ENCODE measurements at places on chromosomes 13 and 19.

GRCh38 chr13:76971851-76972829, 19.7 kb upstream of the CLN5 start:
- DNase-seq: no peak

DNA sequence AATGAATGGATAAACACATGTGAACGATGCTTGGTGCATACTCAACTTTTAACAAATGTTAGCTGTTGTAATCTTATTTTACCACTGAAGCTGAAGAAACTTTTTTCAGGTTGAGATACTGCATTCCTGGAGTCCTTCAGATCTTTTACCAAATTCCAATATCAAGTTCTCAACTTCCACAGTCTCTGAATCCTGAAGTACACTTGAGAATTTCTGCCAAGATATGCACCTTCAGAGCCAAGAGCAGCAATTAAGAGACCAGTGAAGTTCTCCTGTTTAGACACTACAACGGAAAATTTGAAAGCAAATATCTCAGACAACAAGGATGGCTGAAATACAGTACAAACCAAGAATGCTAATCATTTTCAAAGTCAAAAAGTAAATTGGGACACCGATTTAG, 84.6 kb upstream of the MTIF3 start:
- no peak for DNase-seq

- no peak for DNase-seq
Observed at GRCh38 chr13:74560325-74560724, 426.1 kb upstream of the KLF12 start.

GRCh38 chr13:98847780-98848179, 95.3 kb upstream of the SLC15A1 start:
- no peak for DNase-seq

DNA sequence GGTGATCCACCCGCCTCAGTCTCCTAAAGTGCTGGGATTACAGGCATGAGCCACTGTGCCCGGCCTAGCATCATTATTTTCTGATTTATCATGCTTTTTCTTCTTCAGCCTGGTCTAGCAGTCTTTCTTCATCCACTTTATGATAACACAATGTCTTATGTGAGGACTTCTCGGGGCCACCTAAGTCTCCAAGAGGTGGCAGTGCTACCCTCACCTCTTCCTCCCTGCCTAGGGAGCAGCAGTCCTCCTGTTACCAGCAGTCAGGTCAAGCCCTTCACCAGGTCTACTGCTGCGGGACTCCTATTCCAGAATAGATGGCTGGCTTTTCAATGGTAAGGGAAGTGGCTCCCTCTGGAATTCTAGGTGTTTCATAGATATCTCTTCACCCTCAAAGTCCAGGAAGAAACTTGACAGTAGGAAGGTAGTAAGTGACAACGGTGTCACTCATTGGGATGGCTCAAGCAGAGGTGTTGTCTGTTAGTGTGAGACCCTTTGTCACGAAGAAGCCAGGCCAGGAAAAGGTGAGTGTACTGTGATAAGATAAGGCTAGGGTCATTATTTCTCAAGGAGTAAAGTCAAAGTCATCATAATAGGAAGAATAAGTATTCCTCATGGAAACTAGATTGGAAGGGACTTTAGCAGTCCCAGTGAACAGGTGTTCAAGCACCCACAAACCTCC, 164.0 kb downstream of the KLF5 start:
- no peak for DNase-seq

GRCh38 chr19:41912899-41913537, 15.2 kb downstream of the ERFL start:
- no peak for DNase-seq

DNA sequence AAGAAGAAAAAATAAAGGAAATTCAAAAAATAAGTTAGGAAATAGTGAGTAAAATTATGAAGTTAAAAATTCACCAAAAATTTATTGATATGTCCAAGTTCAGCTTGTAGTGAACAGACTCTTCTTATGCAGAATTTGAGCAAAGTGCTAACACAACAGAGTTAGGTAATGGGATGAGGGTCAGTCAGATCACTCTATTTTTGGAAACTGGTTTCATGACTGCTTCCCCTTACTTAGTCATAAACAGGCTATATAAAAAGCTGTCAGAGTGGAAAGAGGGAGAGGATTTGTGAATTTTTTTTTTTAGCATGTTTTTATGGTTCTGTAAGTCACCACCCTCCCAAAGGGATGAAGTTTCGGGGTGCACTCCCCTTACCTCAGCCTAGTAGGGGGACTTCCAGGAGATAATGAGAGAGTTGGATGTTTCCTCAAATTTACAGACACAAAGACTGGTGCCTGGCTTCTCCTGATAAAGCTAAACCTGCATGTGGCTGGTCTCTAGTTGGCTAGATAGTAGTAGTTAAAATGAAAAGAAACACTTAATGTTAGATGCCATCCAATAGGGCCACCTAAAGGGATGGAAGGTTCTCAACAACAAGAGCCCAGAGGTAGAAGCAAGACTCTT, 4.5 kb downstream of the CPB2 start:
- no peak for DNase-seq

DNA sequence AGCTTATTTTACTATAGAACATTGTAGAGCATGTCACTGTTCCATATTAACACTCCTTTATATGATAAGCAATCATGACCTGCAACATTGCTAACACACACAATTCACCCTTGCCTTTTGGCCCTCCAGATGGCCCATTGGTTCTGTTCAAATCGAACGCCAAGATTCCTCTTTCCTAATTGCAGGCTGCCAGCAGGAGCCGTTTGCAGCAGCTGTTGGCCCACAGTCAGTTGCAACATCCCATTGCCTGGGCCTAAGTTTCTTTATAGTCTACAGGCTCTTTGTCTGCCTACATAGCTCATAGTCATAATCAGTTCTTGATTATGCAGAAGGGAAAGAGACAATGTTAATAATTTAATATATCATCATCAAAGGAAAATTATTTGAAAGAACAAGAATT, 37.6 kb downstream of the KCTD12 start:
- DNase-seq: peak; percentile 67

- DNase-seq: no peak
Observed at GRCh38 chr19:13053238-13053637, 49.4 kb downstream of the LYL1 start.

GRCh38 chr19:14080887-14081796, 4.4 kb downstream of the C19orf67 start:
- peak; percentile 98 for DNase-seq

Data from NCI-H524 treated with DMSO at 0.1 percent for 48 hours (cell line).